ENCODE measurements at places on chromosomes 2 and 18.

DNA sequence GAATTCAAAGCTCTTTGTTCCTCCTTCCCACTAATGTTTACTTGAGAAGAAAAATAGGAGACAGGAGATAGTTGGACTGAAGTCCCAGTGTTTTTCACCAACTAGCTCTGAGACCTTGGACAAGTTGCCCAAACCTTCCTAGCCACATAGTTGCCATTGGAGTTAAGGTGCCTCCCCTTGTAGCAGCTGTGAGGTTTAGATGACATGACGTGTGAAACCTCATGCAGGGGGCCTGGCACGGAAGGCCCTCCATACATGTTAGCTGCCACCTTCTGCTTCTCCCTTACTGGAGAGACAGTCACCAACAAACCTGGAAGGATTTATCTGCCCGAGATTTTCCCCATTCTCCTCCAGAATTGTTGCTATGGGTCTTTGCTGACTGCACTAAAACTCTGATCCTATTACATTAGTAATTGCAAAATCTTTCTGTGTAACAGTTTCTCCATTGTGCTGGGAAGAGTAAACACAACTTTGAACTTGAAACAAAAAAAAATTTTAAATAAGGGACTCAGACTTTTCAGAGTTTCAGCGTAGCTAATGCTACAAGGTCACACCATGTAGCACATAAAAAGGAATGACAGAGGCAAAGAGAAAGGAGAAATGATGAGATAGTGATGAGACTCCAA, 23.8 kb upstream of the CABYR start:
- no peak for DNase-seq

- no peak for DNase-seq
These were observed 1120.8 kb upstream of the TMEFF2 start for GRCh38 chr2:193315428-193316091.

- no peak for DNase-seq
These were observed 66.7 kb downstream of the TPGS2 start for GRCh38 chr18:36762074-36762473.

DNA sequence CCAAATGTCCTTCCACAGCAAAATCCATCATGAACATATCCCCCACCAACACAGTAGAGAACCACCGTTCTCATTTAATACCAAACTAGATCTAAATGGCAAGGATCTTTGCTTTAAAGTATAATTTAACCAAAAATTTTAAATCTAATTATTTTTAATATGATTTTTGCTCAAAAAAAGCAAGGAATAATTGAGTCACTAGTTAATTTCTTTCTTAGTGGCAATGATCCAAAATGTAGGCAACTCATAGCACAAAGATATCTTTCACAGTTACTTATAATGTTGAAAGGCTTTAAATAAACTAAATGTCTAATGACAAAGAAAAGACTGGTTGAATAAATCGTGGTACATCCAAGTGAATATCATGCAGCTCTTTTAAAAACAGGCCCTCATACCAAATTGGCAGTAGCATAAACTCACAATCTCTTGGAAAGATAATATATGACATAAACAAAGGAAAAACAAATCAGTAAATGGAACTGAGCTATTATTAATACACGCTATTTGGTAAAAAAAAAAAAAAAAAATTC, 20.3 kb downstream of the PTPN2 start:
- DNase-seq, result no peak

DNA sequence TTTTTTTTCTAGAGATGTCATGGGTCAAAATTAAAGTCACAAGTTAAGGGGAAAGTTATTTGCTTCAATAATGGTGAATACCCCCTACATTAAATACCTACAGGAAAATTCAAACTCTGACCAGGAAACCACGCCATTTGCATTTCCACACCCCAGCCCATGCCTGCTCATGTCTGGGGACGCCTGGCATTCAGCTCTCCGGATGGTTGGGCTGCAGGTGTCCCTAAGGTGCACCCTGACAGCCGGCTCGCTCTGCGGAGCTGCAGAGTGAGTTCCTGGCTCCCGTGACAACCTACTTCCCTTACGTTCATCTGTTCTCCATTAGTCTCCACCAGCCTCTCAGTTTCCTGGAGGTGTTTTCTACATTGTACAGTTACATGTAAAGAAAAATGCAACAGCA, 122.7 kb upstream of the RIOK3 start:
- no peak for DNase-seq

- no peak for DNase-seq
These were observed 98.5 kb upstream of the DOCK10 start for GRCh38 chr2:225140723-225141122.

Data from substantia nigra (tissue), 51 donors.